Anterior cingulate cortex (tissue), 58 donors: ENCODE measurements at places on chromosomes 4 and X.
A peak's percentile ranks its signal among the peaks of the same experiment; 100 is the strongest.

- DNase-seq, result peak; percentile 26
Measured at GRCh38 chrX:103554687-103555424, 30.5 kb upstream of the TCEAL4 start.

DNA sequence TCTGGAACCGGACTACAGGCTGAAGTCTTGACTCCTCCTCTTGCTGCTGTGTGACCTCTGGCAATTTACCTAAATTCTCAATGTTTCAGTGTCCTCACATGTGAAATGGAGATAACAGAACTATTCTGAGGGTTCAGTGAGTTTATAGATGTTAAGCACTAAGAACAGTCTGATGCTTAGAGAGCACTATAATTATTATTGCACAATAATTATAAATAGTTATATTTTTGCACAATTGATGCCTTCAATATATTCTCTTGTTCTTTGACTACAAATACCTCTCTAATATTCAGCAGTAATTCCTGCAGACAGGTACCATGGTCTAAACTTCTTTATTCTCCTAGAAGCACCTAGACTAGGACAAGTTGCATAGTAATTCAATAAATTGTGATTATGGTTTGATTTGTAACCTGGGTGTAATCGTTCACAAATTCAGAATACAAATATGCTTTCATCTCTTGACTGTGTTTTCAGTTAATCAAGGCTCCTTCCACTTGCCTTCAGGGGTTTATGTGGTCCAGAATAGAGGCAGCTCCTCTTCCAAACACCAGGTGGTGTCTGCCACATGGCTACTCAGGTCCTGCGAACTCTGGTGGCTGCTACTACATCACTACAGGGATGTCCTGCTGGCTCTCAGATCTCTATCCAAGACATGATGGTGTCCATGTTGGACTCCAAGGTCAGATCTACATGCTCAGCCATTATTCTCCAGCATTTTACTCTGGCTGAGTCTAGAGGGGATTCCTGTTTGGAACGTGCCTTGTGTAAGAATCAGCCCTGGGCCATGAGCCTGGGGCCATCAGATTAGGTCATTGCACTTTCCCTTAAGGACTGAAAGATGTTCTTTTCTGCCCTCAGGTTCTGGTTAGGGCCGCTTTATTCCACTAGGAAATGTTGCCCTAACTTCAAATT, 103.4 kb downstream of the QRFPR start:
- no peak for DNase-seq

DNA sequence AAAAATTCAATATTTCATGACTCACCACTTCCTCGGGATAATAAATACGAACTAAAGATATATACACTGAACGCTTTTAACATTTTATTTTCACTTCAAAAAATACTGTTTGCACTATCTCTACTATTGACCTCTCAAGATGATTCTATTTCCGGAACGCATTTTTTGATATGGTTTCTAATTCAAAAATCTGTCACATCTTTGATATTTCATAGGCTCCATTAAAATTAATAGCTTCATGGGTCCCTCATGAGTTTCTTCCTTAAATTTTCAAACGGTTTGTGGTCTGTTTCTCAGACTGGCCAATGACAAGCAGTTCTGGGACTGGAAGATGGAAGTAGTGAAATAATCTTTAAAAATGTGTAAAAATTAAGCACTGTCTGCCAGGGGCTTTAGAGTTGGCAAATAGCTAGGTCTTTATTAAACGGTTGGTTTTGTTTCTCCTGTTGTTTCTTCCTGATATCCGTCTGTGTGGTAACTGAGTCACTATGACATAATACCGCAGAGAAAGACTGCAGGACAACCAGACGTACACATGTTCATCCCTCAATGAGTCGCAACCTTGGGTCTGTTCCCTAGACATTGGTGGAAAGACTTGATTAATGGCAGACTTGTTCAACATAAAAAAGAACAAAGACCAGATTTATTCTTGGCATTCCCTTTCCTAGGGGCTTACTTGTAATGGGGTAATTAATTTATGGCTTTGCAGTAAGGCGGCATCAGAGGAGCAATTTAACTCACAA, 133.8 kb downstream of the PALLD start:
- DNase-seq, result no peak

DNA sequence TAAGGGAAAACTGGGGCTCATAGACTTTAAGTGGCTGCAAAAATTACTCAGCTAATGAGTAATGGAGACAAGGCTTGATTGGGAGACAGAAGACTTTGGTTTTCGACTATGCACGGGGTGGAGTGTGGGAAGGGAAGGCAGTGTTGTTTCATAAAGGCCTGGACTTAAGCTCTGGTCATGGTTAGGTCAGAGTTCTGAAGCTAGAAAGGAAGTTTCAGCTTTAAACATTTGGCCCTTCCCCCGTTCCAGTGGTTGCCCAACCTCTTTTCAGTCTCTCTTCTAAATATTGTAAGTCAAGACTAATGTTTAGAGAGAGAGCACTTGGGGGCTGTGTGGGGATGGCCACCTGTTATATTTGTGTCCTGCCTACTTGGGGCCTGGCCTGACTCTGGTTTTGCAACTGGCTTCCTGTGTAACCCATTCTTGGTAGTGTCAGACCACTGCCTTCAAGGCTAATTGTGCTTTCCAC, 21.0 kb downstream of the MSN start:
- DNase-seq, result no peak

GRCh38 chr4:8473920-8474590, 33.5 kb downstream of the TRMT44 start:
- DNase-seq, result no peak

- no peak for DNase-seq
Measured at GRCh38 chr4:68271851-68272357, 26.4 kb upstream of the TMPRSS11B start.

DNA sequence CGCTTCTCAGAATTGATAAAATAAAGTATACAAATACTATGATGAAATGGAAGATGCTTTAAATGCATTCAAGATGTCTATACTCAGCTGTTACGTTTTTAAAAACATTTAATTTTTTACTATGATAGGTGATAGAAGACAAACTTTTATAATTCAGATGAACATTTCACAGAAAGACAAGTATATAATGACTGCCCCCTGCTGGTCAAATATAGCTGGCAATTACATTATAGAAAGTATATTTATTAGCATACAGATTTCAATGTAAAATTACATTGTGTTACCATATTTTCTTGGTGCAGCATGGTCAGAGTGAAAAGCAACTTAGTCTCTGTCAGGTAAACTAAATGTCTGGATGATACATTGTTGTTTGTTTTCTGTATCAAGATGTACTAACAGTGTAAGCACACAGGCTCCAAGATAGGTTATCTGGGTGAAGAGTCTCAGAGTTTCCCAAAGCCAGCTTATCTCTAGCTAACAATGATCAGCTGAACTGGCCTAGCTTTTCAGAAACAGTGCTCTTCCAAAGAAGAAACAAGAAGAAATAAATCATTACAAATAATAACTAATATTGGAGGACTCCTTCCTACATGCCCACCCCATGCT, 54.1 kb downstream of the SRPX start:
- no peak for DNase-seq

- DNase-seq, result no peak
Measured at GRCh38 chr4:7731437-7731836, 208.2 kb downstream of the AFAP1 start.

DNA sequence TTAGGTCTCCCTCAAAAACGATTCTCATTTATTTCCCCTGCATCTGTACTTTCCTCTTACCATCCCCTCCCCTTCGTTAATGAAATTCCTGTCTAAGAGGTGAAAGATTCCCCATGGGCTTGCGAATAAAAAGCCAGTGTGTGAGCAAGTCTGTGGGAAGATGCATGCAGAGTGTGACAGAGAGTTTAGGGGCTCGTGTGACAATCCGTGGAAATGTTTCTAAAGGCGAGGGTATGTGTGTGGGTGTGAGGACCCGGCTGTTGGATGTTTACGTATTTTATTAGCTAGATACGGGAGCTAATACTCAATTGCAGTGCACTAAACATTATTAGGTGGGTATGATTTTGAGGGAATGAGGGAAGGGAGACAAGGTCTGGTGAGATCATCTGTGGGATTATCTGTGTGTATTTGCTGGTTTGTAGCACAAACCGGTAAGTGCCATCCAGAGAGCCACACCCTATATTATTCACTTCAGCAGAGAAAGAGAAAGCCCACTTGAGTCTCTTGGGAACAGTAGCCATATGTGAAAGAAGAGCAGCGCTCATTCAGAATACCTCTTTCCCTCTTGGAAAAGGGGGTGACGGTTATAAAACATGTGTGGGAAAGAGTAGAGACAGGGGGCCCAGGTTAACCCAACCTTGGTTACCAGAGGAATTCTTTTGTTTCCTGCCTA, 893 bp upstream of the HOPX start:
- DNase-seq, result no peak

- peak; percentile 0 for DNase-seq
Measured at GRCh38 chrX:140710710-140711109, 1.2 kb downstream of the LINC00632 start.

GRCh38 chrX:152884171-152884570, 13.7 kb upstream of the ZNF185 start:
- no peak for DNase-seq

DNA sequence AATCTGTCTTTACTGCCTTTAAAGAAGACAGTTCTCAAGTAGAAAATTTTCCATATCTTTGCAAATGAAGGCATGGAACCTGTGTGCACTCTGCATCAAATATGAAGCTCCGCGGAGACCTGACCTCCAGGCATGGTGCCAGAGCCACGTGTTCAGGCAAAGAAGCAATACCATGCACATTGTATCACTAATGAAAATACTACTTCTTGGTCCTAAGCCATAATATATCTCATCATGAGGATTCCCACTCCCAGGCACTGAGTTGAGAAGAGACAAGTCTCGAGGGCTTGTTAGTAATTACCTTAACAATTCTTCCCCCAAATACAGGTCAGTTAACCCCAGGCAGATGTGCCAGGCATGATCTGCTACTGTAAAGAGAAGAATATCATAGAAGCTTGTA, 56.7 kb downstream of the PCDH19 start:
- no peak for DNase-seq

DNA sequence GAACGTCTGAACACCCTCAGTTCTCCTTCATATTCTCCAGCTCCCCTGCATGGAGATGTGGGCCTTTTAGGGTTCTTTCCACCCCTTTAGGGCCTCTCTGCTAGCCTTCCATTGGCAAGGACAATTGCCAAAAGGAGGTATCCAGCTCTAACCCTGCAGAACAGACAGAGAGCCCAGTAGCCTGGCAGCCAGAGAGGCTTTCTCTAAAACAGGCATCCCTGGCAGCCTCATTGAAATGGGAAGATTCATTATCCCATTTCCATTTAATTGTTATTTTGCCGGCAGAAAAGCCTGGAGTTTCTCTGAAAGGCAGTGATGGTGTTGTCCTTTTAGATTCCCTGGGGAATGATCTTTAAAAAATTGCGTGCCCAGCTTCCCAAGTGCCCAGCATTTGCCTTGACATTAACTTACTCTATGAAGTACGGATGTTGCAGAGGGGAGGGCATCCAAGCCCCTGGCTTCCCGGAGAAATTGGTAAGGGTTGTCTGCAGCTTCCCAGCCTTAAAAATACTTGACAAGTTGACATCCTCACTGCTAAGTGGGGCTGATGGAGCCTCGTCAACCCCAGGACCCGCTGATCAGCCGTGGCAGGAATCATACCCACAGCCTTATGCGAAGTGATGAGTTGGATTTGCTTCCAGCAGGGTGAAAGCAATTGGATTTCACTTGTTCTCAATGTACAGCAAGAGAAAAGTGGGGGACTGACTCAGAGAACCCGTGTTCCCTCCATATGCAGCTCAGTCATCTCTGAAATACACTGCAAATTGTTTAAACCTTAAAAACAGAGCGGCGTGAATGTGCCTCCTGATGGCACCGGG, 244.1 kb downstream of the CRLF2 start:
- DNase-seq, result no peak

- peak; percentile 75 for DNase-seq
Measured at GRCh38 chr4:6419452-6420028, 52.9 kb downstream of the PPP2R2C start.
